PC-9 (cell line): ENCODE measurements at places on chromosomes 2 and 18.

DNA sequence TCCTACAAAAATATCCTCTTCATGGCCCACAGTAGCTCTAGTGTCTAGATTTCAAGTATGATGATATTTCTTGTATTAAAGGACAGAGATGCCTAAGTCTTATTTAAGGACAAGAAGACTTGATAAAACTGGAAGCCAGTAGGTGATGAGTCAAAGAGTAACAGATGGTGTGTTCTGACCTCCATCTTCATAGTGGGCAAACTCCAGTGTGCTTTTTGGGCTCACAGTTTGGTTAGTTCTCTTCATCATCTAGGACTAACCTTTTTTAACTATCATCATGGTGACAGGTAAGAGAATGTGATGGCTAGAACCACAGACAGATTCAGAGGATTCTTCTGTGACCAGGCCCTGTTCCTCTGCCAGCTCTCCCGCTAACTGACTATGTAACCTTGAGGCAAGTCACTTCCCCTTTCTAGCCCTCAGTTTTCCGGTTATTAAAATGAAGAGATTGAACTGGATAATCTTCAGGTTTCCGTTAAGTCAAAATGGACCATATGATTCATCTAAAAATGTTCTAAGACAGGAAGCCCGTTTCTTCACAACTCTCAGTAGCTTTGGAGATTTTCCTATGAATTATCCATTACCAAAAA is 140.3 kb upstream of the RASGRP3 start:
- H3K4me1 ChIP-seq, result no peaks in the 10 kb centered on the region
- H3K36me3 ChIP-seq, result no peaks in the 10 kb centered on the region
- no peak for DNase-seq

DNA sequence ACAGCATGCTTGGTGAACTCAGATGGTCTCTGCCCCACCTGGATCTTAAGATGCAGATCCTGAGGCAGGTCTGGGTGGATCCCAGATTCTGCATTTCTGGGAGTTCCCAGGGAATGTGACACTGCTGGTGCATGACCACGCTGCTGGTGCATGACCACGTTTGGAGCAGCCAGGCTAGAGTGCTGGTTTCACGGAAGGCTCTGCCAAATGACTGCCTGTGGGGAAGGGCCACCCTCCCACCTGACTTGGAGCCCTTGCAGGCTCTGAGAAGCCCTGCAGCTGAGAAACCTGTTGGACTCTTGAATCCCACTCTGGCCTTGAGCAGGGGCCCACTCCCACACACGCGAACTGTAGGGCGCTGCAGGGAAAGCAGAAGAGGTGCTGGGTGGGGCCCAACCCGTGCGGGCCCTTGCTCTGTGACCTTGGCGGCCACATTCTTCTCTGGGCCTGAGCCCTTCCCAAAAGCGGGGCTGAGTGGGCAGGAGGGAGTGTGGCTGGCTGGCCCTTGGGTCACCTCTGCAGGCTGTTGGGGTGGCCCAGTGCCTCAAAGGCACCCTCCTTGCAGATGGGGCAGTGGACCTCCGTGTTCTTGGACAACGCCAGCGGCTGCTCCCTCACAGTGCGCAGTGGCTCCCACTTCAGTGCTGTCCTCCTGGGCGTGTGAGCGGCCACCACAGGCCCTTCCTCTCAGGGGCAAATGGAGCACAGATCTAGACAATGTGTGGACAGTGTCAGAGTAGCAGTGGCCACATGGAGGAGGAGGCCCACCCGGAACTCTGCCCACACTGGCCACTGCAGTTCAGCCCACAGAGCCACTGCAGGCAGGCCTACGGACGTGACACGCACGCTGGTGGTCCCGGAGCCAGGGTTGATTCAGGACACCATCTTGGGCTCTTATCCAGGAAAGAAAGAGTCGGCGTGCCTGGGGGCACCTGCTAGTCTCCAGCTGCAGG is 7.9 kb downstream of the ERFE start:
- H3K27me3 ChIP-seq, result no peaks in the 10 kb centered on the region
- peaks cover 13% of the 10 kb centered on the region; the same call in 1 of the 2 replicates for H3K36me3 ChIP-seq
- no peak for DNase-seq
- H3K4me1 ChIP-seq, result peaks cover 26% of the 10 kb centered on the region
- no peak overlapping the region for H3K27ac ChIP-seq
- no peak overlapping the region for H3K4me3 ChIP-seq

GRCh38 chr2:181317511-181317910 is 139.7 kb upstream of the ITGA4 start:
- no peaks in the 10 kb centered on the region for H3K4me1 ChIP-seq
- H3K27ac ChIP-seq, result no peak overlapping the region
- no peaks in the 10 kb centered on the region for H3K36me3 ChIP-seq

GRCh38 chr2:171018522-171018921 is 89.5 kb downstream of the GORASP2 start:
- no peak for DNase-seq
- H3K4me1 ChIP-seq, result peaks cover 11% of the 10 kb centered on the region
- H3K36me3 ChIP-seq, result peaks cover 24% of the 10 kb centered on the region; the same call in 1 of the 2 replicates
- no peaks in the 10 kb centered on the region for H3K27me3 ChIP-seq
